ENCODE measurements at places on chromosomes 7 and 10. TPM values are rescaled to one million over a fixed set of nuclear protein-coding genes. Genes with fewer than 3 reads are reported as not detected.

BRAF gene
- 4.5 TPM for polyA plus RNA-seq

NEURL1 gene
- polyA plus RNA-seq, result 25.7 TPM

- no peaks in the 10 kb centered on the region for H3K4me1 ChIP-seq
- no peaks in the 10 kb centered on the region for H3K27me3 ChIP-seq
- no peaks in the 10 kb centered on the region for H3K36me3 ChIP-seq
These were observed 34.6 kb upstream of the GOLGA7B start for GRCh38 chr10:97814996-97815395.

GRCh38 chr10:129755158-129755591 lies 208.9 kb downstream of the EBF3 start:
- H3K27ac ChIP-seq, result no peak overlapping the region
- H3K4me3 ChIP-seq, result no peak overlapping the region
- H3K36me3 ChIP-seq, result no peaks in the 10 kb centered on the region
- H3K4me1 ChIP-seq, result no peaks in the 10 kb centered on the region
- H3K27me3 ChIP-seq, result no peaks in the 10 kb centered on the region

GRCh38 chr10:5858811-5859210 lies 30.9 kb downstream of the ANKRD16 start:
- no peaks in the 10 kb centered on the region for H3K4me1 ChIP-seq
- no peak overlapping the region for H3K4me3 ChIP-seq
- H3K27ac ChIP-seq, result no peak overlapping the region
- DNase-seq, result no peak

STEAP1 gene
- 0.67 TPM for polyA plus RNA-seq

GRCh38 chr10:84829131-84829530 lies 500.7 kb downstream of the CCSER2 start:
- no peaks in the 10 kb centered on the region for H3K4me1 ChIP-seq
- H3K36me3 ChIP-seq, result no peaks in the 10 kb centered on the region
- DNase-seq, result no peak
- H3K4me3 ChIP-seq, result no peak overlapping the region

GRCh38 chr7:125357676-125358455 lies 428.2 kb upstream of the POT1 start:
- no peaks in the 10 kb centered on the region for H3K27me3 ChIP-seq
- no peak overlapping the region for H3K4me3 ChIP-seq
- DNase-seq, result no peak
- H3K4me1 ChIP-seq, result no peaks in the 10 kb centered on the region
- H3K36me3 ChIP-seq, result no peaks in the 10 kb centered on the region
- no peak overlapping the region for H3K27ac ChIP-seq

INTS15 gene
- 28.7 TPM for polyA plus RNA-seq

- no peaks in the 10 kb centered on the region for H3K36me3 ChIP-seq
- H3K4me3 ChIP-seq, result no peak overlapping the region
- H3K27ac ChIP-seq, result no peak overlapping the region
- H3K27me3 ChIP-seq, result no peaks in the 10 kb centered on the region
- DNase-seq, result no peak
These were observed 1183.4 kb upstream of the AUTS2 start for GRCh38 chr7:68414631-68415425.

ELOVL3 gene
- not detected for polyA plus RNA-seq

- no peak for DNase-seq
- no peaks in the 10 kb centered on the region for H3K27me3 ChIP-seq
- no peak overlapping the region for H3K27ac ChIP-seq
- H3K4me3 ChIP-seq, result no peak overlapping the region
These were observed 241.5 kb downstream of the AUTS2 start for GRCh38 chr7:69839782-69840181.

GRCh38 chr7:50745835-50746234 lies 36.9 kb downstream of the GRB10 start:
- H3K27ac ChIP-seq, result no peak overlapping the region
- H3K36me3 ChIP-seq, result peaks cover 17% of the 10 kb centered on the region
- no peak for DNase-seq
- H3K4me3 ChIP-seq, result no peak overlapping the region
- H3K4me1 ChIP-seq, result no peaks in the 10 kb centered on the region

GRCh38 chr10:63825111-63825510 lies 303.9 kb downstream of the REEP3 start:
- no peak overlapping the region for H3K27ac ChIP-seq
- no peak for DNase-seq
- H3K4me1 ChIP-seq, result no peaks in the 10 kb centered on the region

DNA sequence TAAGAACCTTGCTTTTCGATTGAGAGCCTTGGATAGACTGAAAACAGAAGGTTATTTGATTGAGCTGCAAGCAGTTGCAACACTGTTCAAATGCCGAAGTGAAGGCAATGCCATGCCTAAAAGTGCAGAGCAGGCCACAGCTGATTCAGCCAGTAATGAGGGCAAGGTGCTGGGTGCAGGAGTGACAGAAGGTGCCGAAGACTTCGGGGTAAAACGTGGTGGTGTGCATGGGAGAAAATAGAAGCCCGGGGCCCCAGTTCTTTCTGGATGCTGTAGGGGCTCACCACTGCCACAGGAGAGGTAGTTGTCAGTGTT lies 43.6 kb upstream of the GATAD1 start:
- peaks cover 3% of the 10 kb centered on the region for H3K36me3 ChIP-seq
- H3K4me1 ChIP-seq, result peaks cover 23% of the 10 kb centered on the region
- DNase-seq, result no peak
- H3K27ac ChIP-seq, result no peak overlapping the region
- H3K4me3 ChIP-seq, result no peak overlapping the region

GRCh38 chr10:74081192-74081803 lies 69.3 kb downstream of the AP3M1 start:
- H3K27ac ChIP-seq, result no peak overlapping the region
- H3K27me3 ChIP-seq, result no peaks in the 10 kb centered on the region
- H3K4me3 ChIP-seq, result no peak overlapping the region
- peaks cover 6% of the 10 kb centered on the region for H3K4me1 ChIP-seq
- peak; percentile 60 for DNase-seq

DNA sequence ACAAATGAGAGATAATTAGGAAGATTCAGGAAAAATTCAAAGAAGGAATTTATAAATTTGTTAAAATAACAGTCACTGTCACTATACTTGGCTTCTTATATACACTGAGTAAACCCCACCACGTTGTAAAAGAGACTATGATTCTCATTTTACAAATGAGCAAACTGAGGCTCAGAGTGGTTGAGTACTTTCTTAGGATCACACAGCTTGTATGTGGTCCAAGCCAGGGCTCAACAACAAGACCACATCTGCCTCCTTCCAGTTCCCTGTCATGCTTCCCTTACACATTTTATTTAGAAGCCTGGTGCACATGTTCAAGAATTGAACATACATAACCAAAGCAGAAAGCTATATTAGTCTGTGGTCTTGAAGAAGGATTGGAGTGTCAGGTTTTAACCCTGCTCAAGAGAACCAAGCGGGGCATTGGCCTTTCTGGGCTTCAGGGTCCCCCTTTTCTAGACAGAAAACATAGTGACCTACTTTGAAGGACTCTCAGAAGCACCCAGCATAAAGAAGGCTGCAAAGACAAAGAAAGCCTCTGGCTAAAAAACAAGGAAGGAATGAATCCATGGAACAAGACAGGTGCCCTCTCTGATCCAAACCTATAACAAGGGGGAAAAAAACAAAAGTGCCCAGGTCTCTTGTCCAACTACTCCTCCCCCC lies 846 bp downstream of the MRLN start:
- no peak for DNase-seq
- H3K27me3 ChIP-seq, result no peaks in the 10 kb centered on the region
- no peak overlapping the region for H3K4me3 ChIP-seq
- H3K4me1 ChIP-seq, result no peaks in the 10 kb centered on the region
- H3K36me3 ChIP-seq, result no peaks in the 10 kb centered on the region

- H3K27ac ChIP-seq, result no peak overlapping the region
- DNase-seq, result no peak
- no peaks in the 10 kb centered on the region for H3K27me3 ChIP-seq
- no peaks in the 10 kb centered on the region for H3K4me1 ChIP-seq
- H3K36me3 ChIP-seq, result no peaks in the 10 kb centered on the region
- H3K4me3 ChIP-seq, result no peak overlapping the region
These were observed 163.1 kb downstream of the ARHGAP12 start for GRCh38 chr10:31765541-31765940.

BMPR1A gene
- 5.9 TPM for polyA plus RNA-seq

- no peak overlapping the region for H3K4me3 ChIP-seq
- H3K27me3 ChIP-seq, result no peaks in the 10 kb centered on the region
- no peaks in the 10 kb centered on the region for H3K4me1 ChIP-seq
These were observed 10.2 kb downstream of the PLEKHA8 start for GRCh38 chr7:30038196-30038980.

GRCh38 chr7:871900-872537 lies 4.3 kb upstream of the GET4 start:
- peaks cover 70% of the 10 kb centered on the region for H3K36me3 ChIP-seq
- H3K27me3 ChIP-seq, result no peaks in the 10 kb centered on the region
- no peak for DNase-seq
- peaks cover 11% of the 10 kb centered on the region for H3K4me1 ChIP-seq

- H3K4me1 ChIP-seq, result no peaks in the 10 kb centered on the region
- no peaks in the 10 kb centered on the region for H3K27me3 ChIP-seq
- no peak for DNase-seq
- no peaks in the 10 kb centered on the region for H3K36me3 ChIP-seq
These were observed 427.7 kb downstream of the MDFIC start for GRCh38 chr7:115349635-115350034.

- no peak for DNase-seq
- no peaks in the 10 kb centered on the region for H3K4me1 ChIP-seq
- H3K4me3 ChIP-seq, result no peak overlapping the region
- H3K27ac ChIP-seq, result no peak overlapping the region
- H3K36me3 ChIP-seq, result peaks cover 88% of the 10 kb centered on the region
These were observed 20.8 kb downstream of the ZDHHC16 start for GRCh38 chr10:97466755-97467154.

VWA2 gene
- polyA plus RNA-seq, result not detected
